ENCODE measurements at places on chromosomes 1 and 21. TPM values are rescaled to one million over a fixed set of nuclear protein-coding genes. Genes with fewer than 3 reads are reported as not detected.

The RO60 gene
- 99.4 TPM for polyA plus RNA-seq

The LDLRAD1 gene
- not detected for polyA plus RNA-seq

The MFAP2 gene
- polyA plus RNA-seq = not detected

The KRTAP12-2 gene
- not detected for polyA plus RNA-seq

The WNT3A gene
- not detected for polyA plus RNA-seq
